ENCODE measurements at places on chromosomes 6 and 20.
A peak's percentile ranks its signal among the peaks of the same experiment; 100 is the strongest.

DNA sequence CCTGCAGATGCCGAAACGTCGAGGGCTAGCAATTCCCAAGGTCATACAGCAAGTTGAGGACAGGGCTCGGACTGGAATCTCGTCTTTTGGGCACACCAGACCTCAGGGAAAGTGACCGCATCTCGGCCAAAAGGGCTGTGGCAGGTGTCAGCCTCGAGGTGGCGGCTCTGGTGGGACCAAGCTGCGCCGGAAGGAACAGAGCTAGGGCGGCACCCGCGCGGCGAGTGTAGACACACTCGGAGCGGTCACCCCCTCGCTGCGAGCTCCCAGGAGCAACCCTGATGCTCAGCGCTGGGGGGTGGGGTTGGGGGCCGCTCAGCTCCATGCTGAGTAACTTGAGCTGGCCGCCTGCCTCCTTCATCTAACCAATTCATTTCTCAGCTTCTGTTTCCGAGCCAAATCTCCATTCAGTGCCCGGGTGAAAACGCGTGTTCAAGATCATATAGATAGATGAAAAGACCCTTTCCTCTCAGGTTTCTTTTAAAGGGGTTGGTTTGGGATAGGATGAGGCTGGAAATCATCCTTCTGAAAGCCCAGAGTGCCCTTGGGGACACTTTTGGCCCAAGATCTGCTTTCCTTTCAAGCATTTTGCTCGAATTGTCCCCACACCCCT, 2.2 kb upstream of the TUBB2B start:
- DNase-seq, result no peak

- DNase-seq, result no peak
These were observed 102.5 kb downstream of the EYA2 start for GRCh38 chr20:46997187-46997586.

DNA sequence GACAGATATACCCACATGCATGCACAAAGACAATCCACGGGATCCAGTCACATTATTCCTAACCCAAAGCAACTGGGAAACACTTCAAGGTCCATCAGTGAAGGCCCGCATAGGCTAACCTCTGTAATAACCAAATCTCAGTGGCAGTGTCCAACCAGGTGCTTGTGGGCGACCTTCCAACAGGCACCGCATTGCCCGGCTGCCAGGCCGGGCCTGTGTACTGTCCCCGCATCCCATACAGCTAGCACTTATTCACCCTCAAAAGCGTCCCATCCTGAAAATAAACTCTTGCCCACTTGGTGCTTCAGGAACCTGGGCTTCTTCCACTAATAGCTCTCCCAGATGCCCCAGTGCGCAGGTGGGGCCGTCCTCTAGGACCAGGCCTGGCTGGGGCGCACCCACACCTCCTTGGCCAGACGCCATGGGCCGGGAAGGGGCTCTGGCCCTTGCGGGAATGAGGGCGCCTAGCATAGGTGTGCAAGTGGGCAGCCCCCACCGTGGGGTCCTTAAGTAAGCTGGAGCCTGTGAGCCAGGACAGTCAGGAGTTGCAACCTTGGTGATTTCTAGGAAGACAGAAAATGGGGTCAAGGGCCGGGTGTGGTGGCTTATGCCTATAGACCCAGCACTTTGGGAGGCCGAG, 1.1 kb upstream of the ENTPD6 start:
- DNase-seq, result no peak

DNA sequence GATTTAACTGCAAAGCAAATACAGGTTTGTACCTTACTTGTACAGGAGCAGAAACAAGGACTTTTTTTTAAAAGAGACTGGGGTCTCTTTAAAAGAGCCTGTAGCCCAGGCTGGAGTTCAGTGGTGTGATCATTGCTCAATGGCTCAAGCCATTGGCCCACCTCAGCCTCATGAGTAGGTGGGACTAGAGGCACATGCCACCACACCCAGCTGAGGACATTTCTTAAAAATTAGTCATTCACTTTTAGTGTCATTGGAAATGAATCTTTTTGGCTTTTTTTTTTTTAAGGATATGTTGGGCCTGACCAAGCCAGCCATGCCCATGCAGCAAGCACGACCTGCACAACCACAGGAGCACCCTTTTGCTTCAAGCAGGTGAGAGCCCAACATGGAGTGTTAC, 16.9 kb downstream of the SEC23B start:
- DNase-seq, result peak; percentile 44

GRCh38 chr6:134307075-134307474, 10.8 kb downstream of the SGK1 start:
- no peak for DNase-seq
